ENCODE measurements at places on chromosomes 12 and 14.

GRCh38 chr12:125259178-125259867, 194.1 kb downstream of the AACS start:
- no peak for DNase-seq

DNA sequence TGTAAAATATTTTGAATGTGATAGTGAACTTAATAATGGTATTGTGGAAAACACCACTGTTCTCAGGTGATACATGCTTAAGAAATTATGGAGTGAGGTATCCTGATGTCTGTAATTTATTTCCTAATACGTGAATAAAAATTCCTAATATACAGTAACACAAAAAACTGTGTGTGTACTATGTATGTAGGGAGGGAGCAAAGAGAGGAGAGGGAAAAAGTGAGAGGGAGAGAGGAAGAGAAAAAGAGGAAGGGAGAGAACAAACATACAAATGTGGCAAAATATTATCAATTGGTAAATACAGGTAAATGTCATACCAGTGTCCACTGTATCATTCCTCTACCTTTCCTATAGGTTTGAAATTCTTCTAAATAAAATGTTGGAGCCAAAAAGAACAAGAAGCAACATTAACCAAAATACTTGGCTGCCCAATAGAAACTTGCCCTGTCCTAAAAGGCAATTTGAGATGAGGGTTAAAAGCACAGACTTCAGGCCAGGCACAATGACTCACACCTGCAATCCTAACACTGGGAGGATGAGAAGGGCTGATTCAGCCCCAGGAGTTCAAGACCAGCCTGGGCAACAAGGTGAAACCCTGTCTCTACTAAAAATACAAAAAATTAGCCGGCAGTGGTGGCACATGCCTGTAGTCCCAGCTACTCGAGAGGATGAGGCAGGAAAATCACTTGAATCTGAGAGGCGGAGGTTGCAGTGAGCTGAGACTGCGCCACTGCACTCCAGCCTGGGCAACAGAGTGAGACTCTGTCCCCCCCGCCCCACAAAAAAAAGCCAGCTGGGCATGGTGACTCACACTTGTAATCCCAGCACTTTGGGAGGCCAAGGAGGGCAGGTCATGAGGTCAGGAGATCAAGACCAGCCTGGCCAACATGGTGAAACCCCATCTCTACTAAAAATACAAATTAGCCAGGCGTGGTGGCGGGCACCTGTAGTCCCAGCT, 14.5 kb downstream of the R3HDM2 start:
- no peak for DNase-seq

- DNase-seq, result no peak
Measured at GRCh38 chr12:106297681-106298080, 4.9 kb upstream of the TCP11L2 start.

DNA sequence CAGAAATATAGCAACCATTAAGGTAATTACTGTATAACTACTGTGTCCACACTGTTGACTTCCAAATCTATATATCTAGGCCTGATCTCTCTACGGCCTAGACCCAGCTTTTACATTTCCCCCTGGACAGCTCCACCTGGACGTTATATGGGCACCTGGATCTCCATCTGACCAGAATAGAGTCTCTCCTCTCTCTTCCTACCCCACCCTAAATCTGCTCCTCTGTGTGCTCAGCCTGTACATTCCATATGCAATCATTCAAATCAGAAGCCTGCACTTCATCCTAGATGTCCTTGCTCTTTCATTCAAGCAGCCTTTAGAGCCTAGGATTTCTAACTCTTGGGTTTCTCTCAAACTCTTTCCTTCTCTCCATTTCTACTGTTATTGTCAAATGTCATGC, 255.0 kb downstream of the PAX9 start:
- no peak for DNase-seq

DNA sequence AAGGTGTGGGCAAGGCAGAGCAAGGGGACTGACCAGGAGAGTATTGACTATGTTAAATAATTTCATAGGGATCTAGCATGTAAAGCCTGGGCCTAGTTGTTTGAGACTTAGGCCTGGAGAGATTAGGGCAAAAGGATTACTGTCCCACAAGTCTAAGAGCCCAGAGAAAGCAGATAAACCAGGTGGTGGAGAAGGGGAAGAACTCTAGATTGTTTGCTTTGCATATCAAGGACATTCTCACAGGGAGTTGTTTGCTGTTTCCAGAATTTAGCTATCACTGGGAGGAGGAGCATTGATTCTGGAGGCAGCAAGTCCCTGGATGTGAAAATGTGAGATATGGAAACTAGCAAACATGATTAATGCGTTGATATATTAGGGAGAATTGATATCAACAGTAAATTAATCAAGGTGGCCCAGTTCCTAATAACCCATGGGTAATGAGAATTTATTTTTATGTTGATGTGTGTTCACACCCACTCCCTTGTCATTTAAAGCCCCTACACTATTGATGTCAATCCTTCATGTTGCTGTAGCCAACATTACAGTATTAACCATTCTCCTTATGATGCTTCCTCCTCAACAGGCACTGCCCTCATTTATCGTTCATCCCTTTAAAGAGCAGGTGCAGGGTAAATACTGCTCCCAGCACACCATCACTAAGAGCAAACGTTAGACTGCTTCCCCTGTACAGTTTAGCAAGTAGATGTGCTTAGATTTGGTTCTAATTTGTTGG, 1666.7 kb upstream of the FLRT2 start:
- no peak for DNase-seq

GRCh38 chr12:9388379-9388778, 180.2 kb upstream of the PZP start:
- no peak for DNase-seq

DNA sequence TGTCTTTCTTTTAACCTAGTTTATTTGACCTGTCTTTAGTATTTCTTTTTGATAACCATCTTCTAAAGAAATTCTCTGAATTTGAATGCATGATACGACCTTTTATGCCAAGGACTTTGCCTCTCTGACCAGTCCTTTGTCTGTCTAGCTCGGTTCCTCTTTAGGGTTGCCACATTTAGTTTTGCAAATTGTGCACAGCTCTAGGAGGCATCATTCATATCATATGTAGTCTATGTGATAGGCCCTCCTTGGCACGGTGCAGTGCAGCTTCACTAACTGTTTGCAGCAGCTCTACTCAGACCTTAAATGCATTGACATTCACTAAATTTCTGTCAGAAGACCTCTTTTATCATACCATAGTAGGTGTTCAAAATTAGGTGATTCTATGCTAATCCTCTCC, 75.6 kb downstream of the USP15 start:
- no peak for DNase-seq

GRCh38 chr12:99732131-99732530, 84.6 kb downstream of the GARIN6 start:
- DNase-seq, result no peak

DNA sequence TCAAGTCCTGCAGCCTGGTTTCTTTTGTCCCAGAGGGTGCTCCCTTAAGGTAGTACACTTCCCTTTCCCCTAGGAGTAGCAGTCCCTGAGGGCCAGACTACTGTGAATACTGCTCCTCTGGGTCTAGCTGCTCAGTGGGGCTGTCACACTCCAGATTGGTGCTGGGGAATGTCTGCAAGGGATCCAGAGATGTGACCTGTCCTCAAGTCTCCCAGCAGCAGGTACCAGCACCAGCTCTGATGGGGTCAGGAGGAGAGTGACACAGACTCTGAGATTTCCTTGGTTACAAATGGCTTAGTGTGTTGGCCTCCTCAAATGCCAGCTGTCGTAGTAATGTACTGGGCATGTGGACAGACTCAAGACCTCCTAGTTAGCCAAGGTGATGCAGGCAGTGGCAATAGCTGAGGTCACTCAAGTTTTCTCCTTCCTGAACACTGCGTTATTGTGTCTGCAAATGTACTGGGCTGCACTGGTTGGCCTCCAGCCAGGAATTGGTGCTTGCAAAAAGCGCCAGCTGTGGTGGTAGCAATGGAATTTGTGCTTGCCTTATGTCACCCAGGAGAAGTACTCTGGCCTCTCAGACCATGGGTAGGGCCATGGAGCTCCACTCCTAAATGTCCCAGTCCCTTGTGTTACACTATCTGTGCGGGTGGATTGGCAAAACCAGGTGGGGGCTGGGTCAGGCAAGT, 36.4 kb upstream of the AEBP2 start:
- DNase-seq, result no peak

- DNase-seq, result no peak
Measured at GRCh38 chr14:69079188-69079742, 73.7 kb downstream of the DCAF5 start.

GRCh38 chr14:23627961-23628360, 8.2 kb upstream of the DHRS2 start:
- DNase-seq, result no peak

DNA sequence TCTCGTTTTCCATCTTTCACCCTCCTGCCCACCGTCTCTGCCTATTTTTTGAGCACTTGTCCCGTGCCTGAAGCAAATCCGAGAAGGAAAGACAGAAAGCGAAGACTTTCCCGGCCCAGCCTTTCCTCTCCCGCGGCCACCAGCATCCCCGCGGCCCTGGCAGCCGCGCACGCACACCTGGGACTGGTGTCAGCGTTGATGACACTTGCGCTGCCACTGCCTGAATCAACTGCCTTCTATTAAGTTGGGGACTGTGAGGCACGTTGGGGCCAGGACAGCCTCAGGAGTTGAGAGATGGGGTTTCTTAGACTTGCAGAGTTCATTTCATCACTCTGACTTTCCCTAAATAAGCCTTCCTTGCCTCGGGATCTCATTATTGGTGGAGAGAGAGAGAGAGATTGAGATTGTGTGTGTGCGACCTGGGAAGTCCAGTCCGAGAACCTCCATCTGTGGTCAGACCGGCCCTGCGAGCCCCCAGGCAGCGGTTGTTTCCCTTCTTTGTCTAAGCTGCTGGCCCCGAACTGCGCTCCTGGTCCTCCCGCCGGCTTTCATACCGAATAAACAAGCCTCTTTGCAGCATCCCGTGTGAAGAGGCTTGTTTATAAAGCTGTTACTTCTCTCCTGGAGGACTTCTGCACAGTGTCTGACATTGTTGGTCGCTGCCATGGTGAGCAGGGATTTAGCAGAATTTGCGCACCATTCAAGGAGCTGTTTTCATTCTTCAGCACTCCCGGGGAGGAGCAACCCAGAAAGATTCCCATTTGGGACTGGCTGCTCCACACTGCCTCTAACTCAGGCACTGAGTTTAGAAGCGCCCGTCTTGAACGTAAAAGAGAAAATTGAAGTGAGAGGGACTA, 1.5 kb downstream of the PDZRN4 start:
- no peak for DNase-seq

- no peak for DNase-seq
Measured at GRCh38 chr12:90229407-90230170, 521.0 kb upstream of the ATP2B1 start.

DNA sequence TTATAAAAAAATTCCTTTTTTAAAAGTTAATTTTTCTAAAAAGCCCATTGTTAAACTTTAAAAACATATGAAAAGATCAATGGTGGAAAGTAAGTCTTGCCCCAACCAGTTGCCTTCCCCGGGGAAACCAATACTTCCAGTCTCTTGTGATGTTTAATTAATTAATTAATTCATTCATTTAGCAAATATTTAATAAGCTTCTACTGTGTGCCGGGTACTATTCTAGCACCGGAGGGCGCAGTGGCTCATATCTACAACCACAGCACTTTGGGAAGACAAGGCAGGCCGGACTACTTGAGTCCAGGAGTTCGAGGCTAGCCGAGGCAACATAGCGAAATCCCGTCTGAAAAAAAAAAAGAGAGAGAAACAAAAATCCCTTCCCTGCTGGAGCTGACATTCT, 87.4 kb downstream of the HECTD4 start:
- DNase-seq, result no peak

GRCh38 chr12:53352331-53353256, 16.4 kb upstream of the SP7 start:
- peak; percentile 44 for DNase-seq

GRCh38 chr12:64086946-64087345, 135.2 kb downstream of the KICS2 start:
- no peak for DNase-seq

GRCh38 chr12:124190312-124191023, 104.4 kb upstream of the RFLNA start:
- DNase-seq, result no peak

DNA sequence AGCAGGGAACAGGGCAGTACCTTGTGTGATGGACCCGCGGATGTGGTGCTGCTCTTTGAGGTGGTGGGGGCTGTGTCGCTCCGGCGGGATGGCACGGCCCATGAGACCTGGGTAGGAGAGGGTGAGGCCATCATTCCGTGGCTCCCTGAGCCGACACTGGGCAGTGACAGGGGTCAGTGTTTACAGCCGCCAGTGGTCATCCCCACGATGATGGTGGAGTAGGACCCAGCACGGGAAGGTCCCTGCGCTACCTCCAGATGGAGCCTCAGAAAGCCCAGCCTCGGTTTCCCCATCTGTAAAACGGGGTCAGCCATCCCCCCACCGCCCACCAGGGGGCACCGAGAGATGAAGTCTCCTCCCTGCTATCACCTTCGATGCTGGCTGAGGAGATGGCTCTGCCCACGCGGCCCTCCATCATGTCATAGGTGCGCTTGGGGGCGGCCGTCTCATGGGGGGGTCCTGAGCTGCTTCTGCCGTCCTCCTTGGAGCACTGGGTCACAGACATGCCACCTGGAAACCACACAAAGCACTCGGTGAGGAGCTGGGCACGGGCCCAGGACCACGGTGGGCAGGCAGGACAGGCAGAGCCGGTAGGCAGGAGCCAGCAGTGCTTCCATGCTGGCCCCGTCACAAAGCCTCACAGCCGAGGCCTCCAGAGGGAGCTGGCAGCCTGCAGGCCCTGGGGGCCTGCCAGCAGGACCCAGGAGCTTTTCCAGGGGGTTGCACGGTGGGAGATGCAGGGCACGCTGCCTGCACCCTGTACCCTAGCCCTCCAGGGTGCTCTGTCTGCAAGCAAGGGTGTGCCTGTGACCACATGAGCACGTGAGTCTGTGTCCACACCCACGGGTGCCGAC, 53.1 kb downstream of the RFLNA start:
- DNase-seq, result no peak

DNA sequence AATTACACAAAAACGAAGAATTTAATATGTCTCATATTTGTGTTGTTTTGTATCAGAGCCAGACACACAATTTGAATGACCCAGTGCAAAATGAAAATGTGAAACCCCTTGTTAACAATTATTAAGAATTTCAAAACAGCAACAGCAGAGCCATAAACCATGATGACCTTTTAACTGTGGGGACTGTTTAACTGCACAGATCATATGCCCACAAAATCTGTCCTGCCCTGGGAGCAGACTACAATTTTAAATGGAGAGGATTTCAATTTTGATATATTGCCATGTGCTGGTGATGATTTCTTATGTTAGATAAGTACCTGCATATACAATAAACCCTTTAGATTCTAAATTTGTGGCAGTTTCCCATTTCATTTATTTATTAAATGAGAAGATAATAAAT, 455.5 kb upstream of the MGAT4C start:
- no peak for DNase-seq

- DNase-seq, result no peak
Measured at GRCh38 chr12:105575235-105575634, 244.7 kb downstream of the C12orf75 start.

- DNase-seq, result no peak
Measured at GRCh38 chr14:71408362-71409030, 501.2 kb downstream of the PCNX1 start.

- DNase-seq, result no peak
Measured at GRCh38 chr14:67167420-67168109, 21.7 kb upstream of the GARIN2 start.

GRCh38 chr14:79809849-79810612, 401.3 kb downstream of the DIO2 start:
- DNase-seq, result peak; percentile 35
